Stimulated activated CD8-positive, alpha-beta memory T cell treated with anti-CD3 and anti-CD28 coated beads, Interleukin-12 subunit alpha, Interleukin-12 subunit beta, amount 100 ng/mL, for 4 hours (primary cell): ENCODE measurements at places on chromosomes 5 and 9.

- DNase-seq: no peak
Measured at GRCh38 chr5:119578937-119579336, 50.4 kb upstream of the FAM170A start.

GRCh38 chr5:15683332-15683731 lies 183.4 kb downstream of the FBXL7 start:
- no peak for DNase-seq

DNA sequence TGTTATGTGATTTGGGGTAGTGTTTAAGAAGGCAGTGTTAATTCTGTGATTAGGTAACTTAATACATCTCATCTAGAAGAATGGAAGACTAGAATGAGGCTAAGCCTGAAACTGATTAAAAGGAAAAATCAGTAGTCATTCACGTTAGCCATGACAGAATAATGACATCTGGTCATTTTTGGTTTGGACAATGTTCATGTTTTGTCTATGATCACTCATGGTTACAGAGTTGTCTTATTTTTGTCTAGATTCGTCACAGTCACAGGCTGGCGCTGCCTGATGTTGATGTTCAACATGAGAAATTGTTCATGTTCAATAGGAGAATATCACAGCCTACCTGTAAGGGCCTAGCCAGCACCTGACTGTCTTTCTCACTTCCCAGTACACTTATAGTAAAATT lies 9.5 kb upstream of the DOCK2 start:
- no peak for DNase-seq

DNA sequence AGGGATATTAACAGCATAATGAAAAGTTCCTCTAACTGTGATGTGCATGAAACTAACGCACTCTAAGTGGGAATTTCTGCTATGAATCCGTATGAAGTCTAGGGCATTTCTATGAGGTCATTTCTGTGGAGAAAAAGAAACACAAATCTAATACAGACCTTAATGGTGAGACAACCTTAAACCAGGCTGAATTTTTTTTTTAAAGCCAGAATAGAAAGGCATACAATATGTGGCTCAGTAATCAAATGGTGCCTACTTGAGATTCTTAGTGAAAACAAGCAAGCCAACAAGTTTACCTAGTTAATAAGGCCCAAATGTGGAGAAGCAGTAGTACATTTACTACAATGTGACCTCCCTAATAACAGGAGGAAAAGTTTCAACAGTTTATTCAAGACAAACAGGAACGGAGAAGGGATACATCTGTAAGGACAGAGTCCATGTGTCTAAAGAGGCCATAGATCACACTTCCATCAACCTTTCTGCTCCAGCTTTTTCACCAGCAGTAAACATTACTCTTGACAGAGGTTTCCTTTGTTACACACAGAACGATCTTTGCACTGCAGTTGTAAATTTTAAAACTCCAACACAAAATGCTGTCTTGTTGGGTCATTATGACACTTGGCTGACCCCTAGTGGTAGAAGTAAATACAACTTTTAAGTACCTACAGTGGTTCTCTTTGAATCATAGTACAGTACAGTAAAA lies 26.2 kb downstream of the CARNMT1 start:
- no peak for DNase-seq
